CD4-positive, alpha-beta T cell treated with Interleukin-21 for 1 hour (primary cell): ENCODE measurements at places on chromosomes 5 and 9.

DNA sequence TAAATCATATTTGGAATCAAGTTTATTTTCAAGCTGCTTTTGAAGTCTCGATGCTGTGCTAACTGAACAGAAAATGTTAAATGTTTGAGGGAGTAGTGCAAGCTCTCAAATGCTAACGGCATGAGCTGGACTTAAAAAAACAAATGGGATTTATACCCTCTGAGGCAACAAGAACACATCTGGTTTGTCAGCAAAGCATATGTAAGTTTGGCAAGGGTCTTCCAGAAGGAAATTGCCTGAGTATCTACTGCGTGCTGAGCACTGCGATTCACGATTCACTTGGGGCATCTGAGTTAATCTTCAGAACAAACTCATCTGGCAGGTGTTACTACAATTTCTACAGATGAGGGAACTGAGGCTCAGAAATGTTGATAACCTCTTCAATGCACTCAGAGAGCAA, 98.4 kb upstream of the C9orf72 start:
- no peak for DNase-seq

- no peak for DNase-seq
Measured at GRCh38 chr9:105006514-105006913, 78.6 kb upstream of the ABCA1 start.

DNA sequence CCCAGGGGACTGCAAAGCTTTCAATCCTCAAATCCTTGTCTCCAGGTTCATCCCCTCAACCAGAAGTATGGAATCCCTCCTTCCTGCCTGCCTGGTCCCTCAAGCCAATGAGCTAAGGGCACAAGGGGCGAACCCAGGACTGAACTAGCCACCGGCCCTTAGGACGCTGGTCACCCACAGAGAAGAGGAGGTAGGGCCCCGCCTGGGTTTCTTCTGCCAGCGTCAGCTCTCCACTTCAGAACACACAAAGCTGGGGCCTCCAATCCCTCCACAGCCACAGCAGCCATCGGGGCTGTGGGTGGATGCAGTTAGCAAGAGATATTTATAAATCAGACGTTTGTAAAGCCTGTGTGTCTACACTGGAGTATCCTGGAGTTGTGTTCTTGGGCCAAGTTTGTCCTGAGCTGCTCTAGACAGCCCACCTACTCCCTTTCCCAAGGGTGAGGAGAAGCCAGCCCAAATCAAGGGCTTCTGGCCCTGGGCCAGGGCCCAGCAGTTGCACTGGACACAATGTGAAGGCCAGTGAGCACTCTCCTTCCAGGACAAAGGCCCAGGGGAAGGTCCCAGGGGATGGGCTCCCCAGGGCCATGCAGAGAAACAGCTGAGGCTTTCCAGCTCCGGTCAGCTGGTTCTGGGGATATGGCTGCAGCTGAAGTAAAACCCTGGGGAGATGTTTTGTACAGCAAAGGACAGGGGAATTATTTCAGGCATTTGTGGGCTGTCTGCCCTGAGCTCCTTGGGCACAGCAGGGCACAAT, 18.9 kb downstream of the AMBP start:
- DNase-seq: no peak

DNA sequence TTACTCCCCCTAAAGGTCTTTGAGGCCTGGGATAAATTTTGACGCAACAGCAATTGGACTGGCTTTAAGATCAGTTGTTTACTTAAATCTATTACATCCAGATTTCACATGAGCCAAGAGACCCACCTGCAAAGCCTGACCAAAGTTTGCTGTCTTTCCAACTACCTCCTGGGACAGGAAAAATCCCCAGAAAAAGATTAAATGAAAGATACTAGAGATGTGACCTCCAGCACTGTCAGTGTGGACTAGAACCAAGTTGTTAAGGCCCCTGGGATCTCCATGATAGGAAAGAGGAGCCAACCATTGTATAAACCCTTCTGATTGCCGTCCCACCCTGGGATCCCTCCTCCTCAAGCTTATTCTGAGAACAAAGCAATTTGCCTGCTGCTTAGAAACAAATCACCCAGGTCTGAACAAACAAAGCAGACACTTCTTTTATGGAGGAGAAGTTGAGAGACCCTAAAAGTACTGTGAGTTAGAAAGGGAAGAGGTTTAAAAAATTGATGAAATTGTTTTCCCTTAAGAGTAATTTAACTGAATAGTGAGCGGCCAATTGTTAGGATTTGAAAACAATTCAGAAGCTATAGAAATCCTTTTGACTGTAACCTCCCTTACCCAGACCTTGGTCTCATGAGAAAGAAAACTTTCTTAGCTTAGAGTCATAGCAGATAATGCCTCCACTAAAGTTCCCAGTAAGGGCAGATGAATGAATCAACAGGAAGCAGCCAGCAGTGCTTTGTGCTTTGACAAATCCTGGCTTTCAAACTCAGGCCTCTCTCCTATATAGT, 255.2 kb downstream of the TMEM167A start:
- no peak for DNase-seq

GRCh38 chr9:73213300-73213699, 61.6 kb downstream of the ANXA1 start:
- no peak for DNase-seq
